GM23338 (cell line): ENCODE measurements at places on chromosomes 12 and 14. TPM values are rescaled to one million over a fixed set of nuclear protein-coding genes. Genes with fewer than 3 reads are reported as not detected.
A peak's percentile ranks its signal among the peaks of the same experiment; 100 is the strongest.

OVCH1 gene
- polyA plus RNA-seq: not detected in 2 replicates

SPX gene
- 1.0 and 1.3 TPM in 2 replicates for polyA plus RNA-seq

LTBP2 gene
- polyA plus RNA-seq: 0.27 and 0.35 TPM in 2 replicates

EIF2S3B gene
- 0.24 and 0.56 TPM in 2 replicates for polyA plus RNA-seq

DNA sequence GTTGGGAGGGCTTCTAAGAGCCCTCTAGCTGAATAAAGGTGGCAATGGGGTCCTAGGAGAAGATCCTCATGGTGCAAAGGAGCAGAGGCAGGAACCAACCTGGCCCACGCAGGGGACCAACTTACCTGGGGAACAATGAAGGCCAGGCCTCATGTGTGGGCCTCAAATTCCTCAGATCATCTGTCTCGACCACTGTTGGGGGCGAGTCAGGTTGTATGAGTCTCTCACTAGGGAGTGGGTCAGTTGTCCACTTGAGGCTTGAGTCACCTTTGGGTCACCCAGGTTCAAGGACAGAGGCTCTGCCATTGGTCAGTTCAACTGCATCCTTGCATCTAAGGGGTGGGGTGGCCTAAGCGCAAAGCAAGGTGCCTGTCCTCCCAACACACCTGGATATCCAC lies 43.7 kb upstream of the BDKRB2 start:
- DNase-seq: no peak

- no peak for DNase-seq
These were observed 17.9 kb upstream of the MGST1 start for GRCh38 chr12:16329594-16329993.

FAM90A1 gene
- 0.19 TPM in 1 of 2 replicates, not detected in the other for polyA plus RNA-seq

DNA sequence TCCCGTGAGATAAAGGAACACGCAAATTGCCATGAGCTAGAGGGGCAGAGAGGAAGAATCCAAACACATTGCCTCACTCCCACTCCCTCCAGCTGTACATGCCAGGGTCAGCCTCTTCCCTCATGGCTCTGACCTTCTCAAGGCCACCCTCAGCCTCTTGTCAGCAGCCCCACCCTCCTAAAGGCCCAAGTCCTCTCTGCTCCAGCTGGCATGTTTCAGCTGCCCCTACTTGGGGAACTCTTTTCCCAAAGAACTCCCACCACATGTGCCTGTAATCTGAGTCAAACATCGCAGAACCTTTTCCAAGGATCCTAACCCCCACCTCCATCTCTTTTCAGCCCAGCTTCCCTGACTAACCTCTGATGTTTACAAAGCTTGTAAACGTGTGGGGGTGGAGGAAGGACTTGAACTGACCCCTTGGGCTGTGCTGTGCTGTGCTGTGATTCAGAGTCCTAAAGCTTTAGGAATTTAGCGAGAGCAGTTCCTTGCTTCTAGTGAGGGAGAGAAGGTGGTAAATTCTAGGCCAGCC lies 7.3 kb upstream of the CACNB3 start:
- DNase-seq: no peak

DNA sequence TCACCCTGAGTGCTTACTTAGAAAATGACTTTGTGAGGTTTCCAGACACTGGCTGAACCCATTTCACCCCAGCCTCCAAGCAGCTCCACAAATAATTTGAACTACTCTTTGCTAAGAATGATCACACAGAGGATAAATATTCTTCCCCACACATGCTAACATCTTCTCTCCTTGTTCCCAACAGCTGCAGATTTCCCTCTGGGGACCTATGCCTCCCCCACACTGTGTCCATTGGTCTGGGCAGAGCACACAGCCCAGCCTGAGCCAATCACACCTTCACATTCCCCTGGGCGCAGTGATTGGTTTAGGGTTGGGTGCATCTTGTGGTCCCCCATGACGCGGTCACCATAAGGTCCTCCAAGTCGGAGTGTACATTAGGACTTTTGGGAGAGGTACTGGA lies 6.9 kb downstream of the SDR9C7 start:
- no peak for DNase-seq

DNA sequence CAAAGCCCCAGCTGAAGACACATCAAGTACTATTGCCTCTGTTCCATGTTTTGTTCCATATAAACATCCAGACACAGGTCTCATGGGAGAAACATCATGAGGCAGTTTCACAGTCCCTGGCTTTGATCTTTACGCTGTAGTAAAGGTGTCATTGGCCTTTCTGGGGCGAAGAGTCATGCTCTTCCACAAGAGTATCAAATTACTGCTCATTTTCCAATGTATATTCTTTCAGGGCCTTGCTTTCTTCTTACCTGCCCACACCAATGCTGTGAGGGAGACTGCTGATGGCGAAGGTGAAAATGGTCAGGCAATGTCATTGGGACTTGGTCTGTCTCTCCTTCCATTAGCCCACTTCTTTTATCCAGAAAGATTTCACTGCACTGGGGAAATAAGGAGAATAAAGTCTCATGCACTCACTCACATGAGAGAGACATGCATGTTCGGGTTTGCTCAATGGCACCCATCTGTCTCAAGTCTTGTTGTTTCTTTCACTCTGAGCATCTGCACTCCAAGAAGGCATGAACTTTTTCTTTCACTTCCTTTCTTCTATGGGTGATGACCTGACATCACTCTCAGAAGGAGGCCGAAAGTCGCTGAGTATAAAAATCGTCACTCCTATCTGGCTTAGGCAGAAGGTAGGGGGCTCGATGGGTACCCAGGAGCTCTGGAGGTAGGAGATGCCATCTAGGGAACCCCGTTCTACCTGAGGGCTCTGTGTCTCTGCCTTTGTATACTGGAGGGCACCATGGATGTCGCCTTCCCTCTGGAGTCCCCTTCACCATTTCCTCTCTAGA lies 1.3 kb upstream of the JDP2 start:
- DNase-seq: no peak

- no peak for DNase-seq
These were observed 102.0 kb upstream of the FOXN3 start for GRCh38 chr14:89519040-89519439.

DNA sequence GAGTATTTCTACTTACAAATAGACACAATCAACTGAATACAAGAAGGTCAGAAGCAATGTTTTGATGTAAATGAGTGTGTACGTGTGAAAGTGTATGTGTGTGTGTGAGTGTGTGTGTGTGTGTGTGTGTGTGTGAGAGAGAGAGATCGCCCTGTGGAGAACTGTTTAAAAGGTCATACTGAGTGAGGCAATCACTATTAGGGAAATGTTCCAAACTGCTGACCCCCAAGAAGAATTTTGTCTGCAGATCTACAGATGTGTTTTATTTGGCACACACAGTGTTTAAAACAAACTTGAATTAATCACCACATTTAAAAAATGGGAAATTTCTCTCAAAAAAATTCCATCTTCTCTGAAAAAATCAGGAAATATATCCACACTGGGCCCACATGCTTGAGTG lies 1069.1 kb downstream of the SLC6A15 start:
- DNase-seq: no peak

GRCh38 chr14:60723116-60723906 lies 840 bp downstream of the SIX4 start:
- peak; percentile 64 for DNase-seq

DNA sequence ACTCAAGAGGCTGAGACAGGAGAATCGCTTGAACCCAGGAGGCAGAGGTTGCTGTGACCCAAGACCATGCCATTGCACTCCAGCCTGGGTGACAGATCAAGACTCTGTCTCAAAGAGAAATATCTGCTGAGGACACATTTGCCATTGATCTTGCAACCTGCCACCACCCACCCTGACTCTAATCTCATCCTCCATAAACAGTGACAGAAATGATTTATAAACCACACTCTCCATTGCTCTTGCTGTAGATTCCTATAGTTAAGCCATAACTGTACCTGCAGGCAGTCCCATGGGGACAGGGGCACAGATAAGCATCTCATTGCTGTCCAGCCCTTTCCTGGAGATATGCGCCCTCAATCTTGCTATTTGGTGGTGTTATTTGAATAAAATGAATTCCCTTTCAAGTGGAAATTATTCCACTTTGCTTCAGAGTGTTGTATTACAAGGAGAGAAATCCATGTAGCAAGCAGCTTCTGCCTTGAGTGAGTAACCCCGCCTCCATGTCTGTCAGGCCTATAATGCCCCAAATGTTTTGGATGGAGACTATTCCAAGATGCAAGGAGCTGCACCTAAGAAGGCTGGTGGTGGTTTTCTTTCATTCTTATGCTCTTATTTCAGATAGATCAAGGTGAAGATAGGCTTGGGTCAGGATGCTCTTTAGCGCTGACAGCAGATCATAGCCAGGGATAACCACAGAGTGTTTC lies 3.0 kb upstream of the ZDHHC22 start:
- no peak for DNase-seq

TAS2R19 gene
- polyA plus RNA-seq: 0.21 TPM in 1 of 2 replicates, not detected in the other

- DNase-seq: no peak
These were observed 1532.7 kb upstream of the TMEM132C start for GRCh38 chr12:126734296-126734695.

GARIN6 gene
- polyA plus RNA-seq: 0.44 TPM in 1 of 2 replicates, not detected in the other

DNA sequence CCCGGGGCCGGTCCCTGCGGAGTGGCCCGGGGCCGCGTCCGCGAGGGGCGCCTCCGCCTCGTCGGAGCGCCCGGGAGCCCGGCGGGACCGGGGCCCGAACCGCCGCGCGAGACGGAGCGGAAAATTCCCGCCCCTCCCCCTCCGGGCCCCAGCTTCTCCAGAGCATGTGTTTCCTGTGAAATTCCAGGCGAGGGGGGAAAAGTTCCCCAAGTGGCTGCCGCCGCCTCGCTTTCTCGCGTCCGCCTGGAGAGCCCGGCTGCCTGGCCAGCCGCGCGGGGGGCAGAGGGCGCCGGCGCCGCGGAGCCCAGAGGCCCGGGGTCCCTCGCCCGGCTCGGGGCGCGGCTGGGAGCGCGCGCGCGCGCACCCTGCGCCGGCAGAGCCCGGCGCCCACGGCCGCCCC lies 904 bp downstream of the CACNA1C start:
- DNase-seq: peak; percentile 50

DNA sequence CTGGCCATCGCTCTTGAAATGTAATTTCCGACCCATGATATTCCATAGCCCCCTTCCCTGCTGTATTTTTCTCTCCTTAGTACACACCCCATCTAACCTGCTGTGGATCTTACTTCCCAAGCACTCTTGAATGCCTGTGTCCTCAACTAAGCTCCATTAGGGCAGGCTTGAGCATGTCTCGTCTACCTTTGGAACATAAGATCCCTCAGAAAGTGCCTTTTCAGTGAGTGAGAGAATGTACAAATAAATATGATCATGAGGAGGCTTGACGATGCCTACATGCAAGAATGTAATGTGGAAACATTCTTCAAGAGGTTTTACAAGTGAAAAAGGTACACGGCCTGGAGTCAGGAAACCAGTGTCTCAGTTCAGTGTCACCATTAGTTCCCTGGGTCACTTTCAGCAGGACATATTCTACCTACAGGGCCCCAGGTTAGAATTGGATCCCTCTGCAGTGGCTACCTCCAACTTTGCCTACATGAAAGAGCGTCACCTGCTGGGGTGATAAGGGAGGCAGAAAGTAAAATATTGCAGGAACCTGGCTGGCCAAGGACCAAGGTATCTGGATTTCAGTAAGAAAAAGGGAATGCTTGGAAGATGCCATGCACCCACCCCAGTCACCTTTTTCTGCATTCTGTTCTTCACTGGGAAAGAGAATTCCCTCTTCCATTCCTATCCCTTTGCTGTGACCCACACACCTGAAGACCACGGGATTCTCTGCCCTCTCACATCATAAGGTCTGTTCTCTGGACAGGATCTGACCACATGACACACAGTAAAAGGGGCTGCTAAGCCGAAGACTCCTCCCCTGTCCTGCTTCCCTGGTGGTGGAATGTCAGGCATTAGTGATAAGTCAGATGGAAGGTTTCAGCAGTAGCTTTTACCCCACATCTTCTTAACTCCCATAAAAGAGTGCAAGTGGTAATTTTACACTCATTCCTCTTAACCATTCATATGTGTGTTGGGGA lies 24.6 kb upstream of the SERPINA1 start:
- DNase-seq: peak; percentile 52

DNA sequence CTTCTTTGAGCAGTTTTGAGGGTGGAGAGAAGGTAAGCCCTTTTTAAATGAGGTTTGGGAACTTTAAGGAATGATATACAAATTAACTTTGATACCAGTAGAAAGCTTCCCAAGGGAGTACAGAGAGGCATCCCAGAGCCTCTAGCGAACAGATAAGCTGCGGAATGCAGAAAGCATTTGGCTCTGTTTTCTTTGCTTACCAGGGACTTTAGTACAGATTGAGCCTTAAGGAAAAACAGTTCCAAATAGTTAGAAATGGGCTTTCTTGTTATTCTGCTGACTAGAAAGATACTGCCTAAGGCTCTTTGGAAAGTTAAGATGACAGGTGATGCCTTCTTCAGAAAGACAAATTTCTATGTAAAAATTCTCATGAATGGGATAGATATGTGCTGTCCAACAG lies 261.7 kb upstream of the FOXN3 start:
- no peak for DNase-seq

DNM1L gene
- 54.3 and 72.2 TPM in 2 replicates for polyA plus RNA-seq

GRCh38 chr12:92365836-92366235 lies 220.2 kb upstream of the BTG1 start:
- DNase-seq: no peak

DNA sequence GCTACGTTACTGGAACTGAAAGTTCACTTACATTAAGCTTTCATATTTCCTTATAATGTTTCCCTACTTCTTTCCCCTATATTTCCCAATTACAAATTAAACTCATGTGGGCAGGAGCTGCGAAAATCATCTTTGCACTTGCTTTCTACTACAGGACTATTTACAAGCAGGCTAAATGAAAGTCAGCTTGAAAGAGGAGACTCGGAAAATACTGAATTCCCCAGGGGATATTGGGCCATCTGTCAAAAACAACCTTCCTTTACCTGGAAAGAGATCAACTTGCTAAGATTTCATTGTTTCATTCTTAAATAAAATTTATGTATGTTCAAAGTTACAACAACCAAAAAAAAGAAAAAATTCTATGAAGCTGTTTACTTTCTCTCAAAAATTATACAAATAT lies 92.8 kb upstream of the BBS10 start:
- DNase-seq: no peak

B3GNT4 gene
- 1.8 and 2.4 TPM in 2 replicates for polyA plus RNA-seq

BICDL1 gene
- 14.0 and 15.9 TPM in 2 replicates for polyA plus RNA-seq

ADAM21 gene
- polyA plus RNA-seq: not detected in 2 replicates

DNA sequence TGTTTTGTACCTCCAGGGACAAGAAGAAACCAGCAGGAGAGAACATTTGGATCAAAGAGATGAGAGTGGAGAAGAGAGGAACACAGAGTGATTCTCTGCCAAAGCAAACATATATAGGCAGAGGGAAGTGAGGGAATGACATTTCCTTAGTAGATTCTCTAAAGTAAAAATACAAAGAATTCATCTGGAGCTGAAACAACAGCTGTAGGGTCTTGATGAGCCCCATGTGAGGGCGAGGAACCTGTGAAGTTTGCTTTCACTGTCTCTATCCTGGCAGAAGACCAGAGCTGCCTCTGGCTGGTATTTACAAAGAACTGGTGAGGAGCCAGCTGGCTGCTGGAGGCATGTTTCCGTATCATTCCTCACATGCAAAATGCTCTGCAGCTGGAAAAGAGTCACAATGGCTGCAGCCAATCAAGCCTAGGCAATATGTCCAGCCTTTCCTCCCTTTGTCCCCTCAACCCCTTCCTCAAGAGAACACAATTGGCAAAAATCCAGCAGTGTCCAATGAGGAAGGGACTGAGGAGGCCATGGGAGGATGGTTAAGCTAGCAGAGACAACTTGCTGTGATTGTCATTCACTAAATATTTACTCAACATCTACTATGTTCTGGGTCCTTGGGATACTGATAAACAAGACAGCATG lies 122.5 kb downstream of the PHLDA1 start:
- DNase-seq: no peak

KRT71 gene
- polyA plus RNA-seq: not detected in 2 replicates

- DNase-seq: no peak
These were observed 345.2 kb downstream of the ZFP36L1 start for GRCh38 chr14:68447581-68448251.
